ENCODE measurements at places on chromosomes 1 and 21.

- no peak for DNase-seq
Observed at GRCh38 chr1:29123887-29124365, at the start of gene TMEM200B. Gene TMEM200B, minus strand, starts transcription at chr1:29123903. Its CDS starts 2,075 bp downstream, at chr1:29121828.

DNA sequence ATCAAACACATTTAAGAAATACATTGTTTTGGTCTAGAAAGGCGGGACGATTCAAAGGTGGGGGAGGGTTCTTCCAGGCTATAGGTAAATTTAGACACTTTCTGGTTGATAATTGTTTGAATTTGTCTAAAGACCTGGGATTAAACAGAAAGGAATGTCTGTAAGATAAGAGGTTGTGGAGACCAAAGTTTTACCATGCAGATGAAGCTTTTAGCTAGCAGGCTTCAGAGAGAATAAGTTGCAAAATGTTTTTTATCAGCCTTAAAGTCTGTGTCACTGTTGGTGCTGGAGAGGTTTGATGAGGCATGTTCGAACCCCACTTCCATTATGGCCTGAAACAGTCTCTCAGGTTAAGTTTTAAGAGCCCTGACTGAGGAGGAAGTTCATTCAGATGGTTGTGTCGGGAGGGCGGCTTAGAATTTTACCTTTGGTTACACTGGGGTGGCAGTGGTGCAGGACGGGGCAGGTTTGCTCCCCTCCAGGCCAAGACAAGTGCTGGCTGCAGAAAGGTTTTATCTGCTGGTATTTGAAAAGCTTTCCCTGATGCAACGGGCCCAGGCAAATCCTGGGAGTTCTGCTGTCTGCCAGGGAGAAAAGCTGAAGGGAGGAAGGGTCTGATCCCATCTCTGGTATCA is 16.0 kb upstream of the SLC2A5 start:
- no peak for DNase-seq

- no peak for DNase-seq
Observed at GRCh38 chr1:48943393-48943792, 166.7 kb upstream of the BEND5 start.

DNA sequence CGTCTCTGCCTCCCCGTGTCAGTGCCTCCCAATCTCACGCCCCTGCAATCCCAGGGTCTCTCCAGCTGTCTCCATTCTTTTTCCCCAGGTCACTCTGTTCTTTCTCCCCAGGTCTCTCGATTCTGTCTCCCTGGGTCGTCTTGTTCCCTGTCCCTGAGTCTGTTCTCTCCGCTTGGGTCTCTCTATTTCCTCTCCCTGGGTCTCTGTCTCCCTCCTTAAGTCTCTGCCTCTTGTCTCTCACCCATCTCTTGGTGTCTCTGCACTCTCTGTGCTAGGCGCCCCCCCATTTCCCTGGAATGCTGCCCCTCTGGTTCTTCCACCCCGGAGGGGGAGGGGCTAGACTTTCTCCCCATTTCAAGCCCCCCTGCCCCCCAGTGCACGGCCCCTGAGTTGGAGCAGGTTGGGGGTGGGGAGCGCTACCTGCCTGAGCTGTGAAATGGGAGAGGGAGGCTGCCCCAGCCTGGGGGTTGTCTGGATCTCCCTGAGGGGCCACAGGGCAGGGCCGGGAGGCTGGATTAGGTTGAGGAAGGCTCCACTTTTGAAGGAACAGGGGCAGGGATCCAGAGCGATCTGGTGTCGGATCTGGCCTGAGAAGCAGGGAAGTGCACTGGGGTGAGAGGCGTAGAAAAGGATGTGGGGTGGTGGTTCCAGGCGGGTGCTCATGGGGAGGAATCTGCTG is 1.4 kb downstream of the PTPRF start:
- DNase-seq: no peak

Data from inflammatory macrophage treated with lipopolysaccharide for 4 hours (primary cell).